A549 (cell line): ENCODE measurements at places on chromosomes 4 and X. TPM values are rescaled to one million over a fixed set of nuclear protein-coding genes. Genes with fewer than 3 reads are reported as not detected.

Gene PLS3
- polyA plus RNA-seq, result 303 to 305 TPM (median 303 TPM) in 3 replicates

Gene LRRC66
- 0.12 to 0.21 TPM (median 0.17 TPM) in 3 replicates for polyA plus RNA-seq

Gene TMPRSS11B
- polyA plus RNA-seq, result not detected in 3 replicates

Gene PRRG3
- polyA plus RNA-seq, result not detected in 3 replicates

GRCh38 chr4:13559413-13559812, 15.1 kb upstream of the NKX3-2 start:
- no peak for DNase-seq

GRCh38 chr4:159060161-159060560, 42.7 kb upstream of the RAPGEF2 start:
- DNase-seq, result no peak

DNA sequence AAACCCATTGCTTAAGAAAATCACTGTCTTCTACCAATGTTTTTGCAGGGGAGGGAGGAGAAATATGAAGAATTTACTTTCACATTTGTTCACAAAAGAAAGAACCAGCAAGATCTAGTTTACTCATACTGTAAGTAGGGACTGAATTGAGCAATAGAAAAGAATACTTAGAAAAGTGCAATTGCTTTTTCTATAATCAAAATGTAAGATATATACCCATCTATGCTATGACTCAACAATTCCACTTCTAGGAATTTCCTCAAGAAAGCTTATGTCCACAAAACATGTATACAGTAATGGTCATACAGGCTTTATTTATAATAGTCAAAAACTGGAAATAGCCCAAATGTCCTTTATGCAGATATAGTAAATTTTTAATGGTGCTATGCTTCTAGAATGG, 196.4 kb downstream of the LRBA start:
- DNase-seq, result no peak

DNA sequence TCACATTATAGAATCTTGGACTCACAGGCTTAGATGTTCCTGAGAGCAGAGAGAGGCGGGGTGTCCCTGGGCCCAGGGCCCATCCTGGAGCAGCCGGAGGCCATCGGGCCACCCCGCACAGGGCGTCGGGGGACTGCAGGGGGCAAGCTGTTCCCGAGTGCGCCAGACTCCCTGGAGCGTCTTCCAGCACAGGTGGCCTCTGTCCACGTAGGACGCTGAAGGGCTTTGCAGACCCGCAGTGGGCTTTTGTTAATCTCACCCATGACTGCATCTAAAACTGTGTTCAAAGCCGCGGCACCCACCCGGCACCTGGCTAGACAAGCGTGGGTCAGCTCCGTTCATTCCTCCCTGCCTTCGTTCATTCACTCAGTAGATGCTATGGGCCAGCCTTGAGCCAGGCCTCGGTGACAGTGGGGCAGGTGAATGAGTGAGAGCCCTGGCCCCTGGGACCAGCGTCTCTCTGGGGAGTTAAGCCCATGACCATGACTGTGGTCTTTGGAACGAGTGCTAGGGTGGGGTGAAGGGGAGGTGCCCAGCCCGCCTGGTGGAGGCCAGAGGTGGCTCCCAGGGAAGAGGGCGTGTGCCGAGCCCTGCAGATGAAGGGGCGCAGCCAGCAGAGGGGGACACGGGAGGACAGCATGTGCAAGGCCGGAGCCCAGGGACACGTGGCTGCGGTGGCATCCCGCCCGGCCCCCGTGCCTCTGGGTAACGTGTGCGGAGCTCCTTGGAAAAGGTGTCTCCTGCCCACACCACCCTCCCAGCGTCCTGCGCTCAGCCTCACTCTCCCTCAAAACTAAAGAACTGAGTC, 98.3 kb downstream of the HMX1 start:
- no peak for DNase-seq

- no peak for DNase-seq
Measured at GRCh38 chrX:104039689-104040505, at the start of gene H2BW2. Gene H2BW2, plus strand, starts transcription at chrX:104039956. Its CDS starts 39 bp downstream, at chrX:104039995.

DNA sequence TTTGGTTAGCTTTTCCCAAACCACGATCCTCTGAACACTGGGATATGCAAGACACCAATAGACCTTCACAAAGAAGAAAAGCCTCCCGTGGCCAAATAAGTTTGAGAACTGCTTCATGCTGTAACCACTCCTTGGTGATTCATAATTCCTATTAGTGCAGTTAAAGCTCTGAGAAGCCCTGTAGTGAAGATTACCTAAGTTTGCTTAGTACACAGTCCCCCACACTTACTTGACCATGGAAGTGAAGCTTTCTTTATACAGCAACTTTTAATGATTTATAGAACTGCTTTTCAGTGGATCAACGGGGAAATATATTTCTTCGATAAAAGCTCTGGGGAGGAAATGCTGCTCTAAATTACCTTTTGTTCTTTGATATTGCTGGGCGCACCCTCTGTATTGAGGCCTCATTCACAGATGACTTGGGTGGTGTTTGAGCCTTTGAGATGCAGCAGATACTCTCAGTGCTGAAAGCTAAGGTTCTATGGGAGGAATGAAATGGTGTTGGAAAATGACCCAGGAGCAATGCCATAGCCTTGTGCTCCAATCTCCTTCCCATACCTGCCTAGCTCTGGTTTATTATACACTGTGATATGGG, 67.4 kb downstream of the CBLL2 start:
- DNase-seq, result no peak

GRCh38 chr4:25929298-25929686, 15.3 kb downstream of the SMIM20 start:
- no peak for DNase-seq
